ENCODE measurements at places on chromosomes 3 and 15. TPM values are rescaled to one million over a fixed set of nuclear protein-coding genes. Genes with fewer than 3 reads are reported as not detected.

The CTSH gene
- total RNA-seq = 10.0 TPM

The CHRNA5 gene
- 22.7 TPM for total RNA-seq

The ATG7 gene
- 30.6 TPM for total RNA-seq

The DUOX1 gene
- not detected for total RNA-seq

The PGBD4 gene
- total RNA-seq = 1.2 TPM

DNA sequence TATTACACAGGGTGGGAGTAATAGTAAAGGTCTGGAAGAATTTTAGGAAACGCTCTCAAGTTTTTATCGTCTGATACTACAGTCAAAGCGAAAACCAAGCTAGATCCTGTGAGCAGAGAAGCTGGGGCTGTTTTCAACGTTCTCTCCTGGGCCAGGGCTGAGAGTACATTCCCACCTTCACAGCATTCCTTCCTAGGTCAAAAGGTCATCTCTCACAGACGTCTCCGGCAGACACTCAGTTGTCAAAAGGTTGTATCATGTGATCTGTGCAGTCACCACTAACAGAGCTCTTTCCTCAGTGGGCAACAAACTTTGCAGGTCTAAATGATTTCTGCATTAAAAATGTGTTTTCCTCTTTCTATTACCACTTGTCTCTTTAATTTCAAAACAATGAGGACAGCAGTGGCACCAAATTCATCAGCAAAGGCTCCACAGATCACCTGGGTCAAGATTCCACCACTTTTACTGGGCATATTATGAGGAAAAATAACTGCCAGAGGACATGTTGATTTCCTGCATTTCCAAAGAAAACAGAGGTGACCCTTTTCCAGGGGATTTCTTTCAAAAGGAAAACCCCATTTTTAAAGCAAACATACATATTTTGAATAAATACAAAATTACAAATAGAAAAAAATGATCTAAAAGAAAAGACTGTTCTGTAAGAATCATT is 41.9 kb downstream of the MEIS2 start:
- DNase-seq = no peak

The ATP2B2 gene
- total RNA-seq = 1.7 TPM

- DNase-seq = no peak
Measured at GRCh38 chr15:25022233-25022632, 67.4 kb downstream of the SNRPN start.

DNA sequence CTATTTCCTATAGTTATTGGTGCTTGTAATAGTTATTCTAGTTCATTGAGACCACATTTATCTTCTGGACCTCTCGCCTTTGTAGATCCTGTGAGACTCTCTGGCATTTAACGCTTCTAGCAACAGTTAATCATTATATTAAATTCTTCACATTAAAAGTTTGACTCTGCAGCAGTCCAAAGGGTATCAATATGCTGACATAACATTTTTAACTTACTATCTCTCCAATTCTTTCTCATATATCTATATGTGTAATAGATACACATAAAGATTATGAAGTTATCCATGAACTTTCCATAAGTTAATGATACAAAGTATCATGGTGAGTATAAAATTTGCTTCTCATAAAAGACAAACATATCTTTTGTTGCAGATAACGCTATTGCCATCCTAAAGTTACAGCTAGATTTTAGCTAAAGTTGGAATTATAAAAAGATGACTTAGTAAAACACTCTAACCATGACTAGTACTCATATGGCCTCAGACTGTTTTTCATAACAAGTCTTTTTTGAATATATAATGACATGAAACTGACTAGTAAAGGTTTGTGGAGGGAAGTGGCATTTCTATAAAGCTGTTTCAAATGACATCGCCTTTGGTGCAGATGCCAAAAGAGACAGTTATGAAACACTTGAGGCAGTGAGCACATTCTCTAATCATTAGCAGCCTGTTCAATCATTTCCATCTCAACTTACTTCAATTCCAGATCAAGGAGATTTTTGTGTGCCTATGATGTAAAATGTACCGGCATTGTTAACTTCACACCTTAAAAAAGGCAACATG is 379.3 kb upstream of the CBLB start:
- DNase-seq = no peak

The GATM gene
- 3.5 TPM for total RNA-seq

- DNase-seq = peak; percentile 22
Measured at GRCh38 chr15:74954515-74954914, 2.1 kb downstream of the RPP25 start.

DNA sequence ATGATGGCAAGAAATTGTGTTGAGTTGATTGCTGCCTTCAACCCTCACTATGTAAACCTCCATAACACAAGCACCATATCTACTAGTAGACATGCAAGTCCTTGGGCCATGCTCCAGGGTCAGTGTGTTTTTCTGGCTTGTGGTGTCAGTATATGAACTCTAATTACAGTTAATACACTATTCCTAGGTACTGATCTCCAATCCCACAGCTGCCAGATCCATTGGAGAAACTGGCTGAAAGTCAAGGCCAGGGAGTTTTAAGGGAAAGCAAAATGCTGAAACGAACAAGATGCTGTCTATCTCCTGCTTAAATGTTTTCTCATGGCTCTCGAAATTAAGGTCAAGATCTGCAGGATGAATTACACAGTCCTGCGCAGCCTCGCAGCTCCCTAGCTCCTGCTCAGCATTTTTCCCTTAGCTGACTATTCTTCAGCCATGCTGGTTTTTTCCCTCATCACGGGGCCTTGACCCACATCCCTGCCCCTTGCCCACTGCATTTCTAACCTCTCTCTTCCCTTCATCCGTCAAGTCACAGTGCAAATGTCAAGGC is 425.0 kb upstream of the ADAMTS9 start:
- no peak for DNase-seq

GRCh38 chr3:139627759-139628158 is 50.0 kb downstream of the NMNAT3 start:
- DNase-seq = no peak

The GPX1 gene
- 374 TPM for total RNA-seq

DNA sequence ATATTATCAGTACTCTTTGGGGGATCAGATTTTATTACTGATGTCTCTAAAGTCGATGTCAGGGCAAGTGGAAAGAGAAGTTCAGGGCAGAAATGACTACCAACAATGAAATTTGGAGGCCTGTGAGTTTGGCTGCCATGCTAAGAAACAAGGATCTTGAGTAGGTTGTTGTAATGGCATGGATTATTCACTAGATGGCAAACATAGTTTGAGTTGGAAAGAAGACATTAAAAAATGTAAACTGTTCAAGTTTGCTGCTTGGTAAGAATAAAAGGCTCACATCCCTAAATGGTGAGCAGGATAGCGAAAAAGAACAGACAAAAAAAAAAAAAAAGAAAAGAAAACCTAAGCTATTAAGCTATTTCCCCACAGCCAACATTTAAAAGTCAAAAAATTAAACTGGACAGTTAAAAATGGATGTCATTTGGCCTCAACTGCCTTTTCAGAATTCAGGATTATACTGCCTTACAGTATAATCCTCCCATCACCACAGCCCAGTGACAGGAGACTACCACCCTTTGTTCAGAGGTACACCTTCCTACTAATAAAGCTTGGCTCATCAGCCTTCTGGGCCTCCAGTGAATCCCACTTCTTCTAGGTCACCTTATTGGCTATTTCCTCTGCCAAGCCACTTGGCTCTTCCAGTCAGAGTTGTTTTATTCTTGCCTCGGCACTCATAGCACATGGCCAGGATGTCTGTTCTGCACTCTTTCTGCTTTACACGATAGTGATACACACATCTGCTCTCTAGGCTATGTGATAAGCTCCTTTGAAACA is 163.7 kb downstream of the PLD1 start:
- no peak for DNase-seq

The PLCB2 gene
- total RNA-seq = 71.3 TPM

DNA sequence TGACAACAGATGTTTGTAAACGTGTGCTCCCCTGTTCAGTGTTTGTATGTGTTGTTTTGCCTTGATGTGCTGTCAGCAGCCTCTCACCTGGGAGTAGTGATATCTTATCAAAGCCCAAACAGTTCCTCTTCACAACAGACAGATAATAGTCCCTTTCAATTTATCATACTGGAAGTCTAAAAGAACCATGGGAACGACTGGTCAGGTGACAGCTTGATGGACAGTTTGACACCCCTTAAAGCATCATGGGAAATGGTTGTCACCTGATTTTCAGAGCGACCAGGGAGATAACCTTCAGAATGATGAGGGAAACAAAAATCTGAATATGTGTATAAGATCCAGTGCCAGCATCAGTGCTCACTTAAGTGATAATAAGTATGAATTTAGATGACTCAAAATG is 146.3 kb upstream of the SOX2 start:
- DNase-seq = no peak

The P2RY1 gene
- total RNA-seq = 106 TPM

The HIGD2B gene
- total RNA-seq = not detected

The P4HTM gene
- total RNA-seq = 9.3 TPM
